ENCODE measurements at places on chromosomes 2 and 18.

DNA sequence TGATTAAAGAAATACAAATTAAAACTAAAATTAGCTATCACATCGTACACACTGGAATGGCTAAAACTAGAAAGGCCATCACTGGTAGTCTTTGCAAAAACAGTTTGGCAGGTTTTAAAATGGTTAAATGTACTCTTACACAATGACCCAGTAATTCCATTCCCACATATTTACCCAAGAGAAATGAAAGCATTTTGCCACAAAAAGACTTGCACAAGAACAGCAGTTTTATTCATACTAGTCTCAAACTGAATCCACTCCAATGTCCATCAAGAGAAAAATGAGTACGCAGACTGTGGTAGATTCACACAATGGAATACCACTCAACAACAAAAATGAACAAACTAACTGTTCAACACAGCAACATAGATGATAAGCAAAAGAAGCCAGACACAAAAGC is 29.1 kb downstream of the SP140L start:
- no peak for DNase-seq

DNA sequence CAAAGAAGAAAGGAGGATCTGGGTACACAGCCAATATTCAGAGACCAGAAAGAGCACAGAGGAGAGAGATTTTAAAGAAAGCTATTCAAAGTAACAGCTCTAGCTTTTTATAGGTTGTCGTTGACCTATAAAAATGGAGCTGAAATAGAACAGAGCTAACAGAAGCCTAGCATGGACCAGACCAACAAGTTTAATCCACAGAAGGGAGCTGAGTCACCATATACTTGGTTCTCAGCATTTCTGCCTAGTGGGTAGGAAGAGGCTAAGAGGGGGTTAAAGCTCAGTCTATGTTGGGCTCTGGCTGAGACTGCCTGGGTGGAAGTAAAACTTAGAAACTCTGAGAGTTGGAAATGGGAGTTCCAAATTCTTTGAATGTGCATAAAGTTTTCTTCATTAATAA is 678.0 kb upstream of the CDH2 start:
- no peak for DNase-seq

DNA sequence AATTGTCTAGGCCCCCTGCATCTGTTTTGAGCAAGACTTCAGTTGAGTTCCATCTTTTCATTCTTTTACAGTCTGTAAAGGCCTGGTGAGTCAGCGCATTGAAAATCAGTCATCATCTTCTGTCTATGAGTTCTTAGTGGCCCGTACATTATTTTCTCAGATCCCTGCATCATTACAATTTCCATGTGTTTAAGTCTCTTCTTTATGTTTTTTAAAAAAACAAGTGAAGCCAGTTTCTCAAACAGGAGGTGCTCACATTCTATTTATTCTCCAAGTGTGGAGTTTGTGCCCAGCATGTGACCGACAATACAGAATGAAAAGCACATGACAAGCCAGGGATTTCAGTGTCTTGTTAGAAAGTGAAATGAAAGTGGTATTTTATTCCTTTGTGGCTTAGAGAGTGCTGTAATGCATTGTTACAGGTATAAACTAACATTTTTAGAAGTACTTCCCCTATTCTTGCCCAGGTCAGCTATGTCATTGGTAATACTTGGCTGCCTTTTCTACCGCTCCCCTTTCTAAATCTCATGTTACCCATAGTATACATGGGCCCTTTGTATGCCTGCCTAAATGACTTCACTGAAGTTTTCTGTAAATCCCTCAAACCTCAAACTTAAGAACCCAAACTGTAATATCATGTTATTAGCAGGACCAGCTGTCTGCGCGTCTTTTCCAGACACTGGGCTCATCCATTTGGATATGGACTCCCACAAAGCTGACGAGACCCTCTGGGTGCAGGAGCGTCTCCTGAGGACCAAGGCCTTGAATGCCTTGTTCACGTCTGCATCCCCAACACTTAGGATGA is 67.6 kb downstream of the FEZ2 start:
- DNase-seq, result no peak

DNA sequence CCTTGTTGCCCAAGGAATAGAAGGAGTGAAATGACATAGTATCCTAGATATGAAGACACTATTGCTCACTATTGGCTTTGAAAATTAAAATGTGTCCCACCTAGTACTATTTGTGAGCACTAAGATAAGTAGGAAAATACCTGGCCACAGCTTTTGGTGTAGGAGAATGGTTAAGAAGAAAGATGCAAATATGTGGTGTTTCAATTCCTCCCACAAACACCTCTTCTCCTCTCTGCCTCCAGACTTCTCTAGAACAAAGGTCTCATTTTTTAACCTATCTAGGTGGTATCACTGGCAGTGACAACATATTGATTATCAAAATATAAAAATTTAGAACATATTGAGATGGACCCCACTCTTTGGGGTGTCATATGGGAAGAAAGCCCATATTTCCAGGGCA is 929.9 kb upstream of the FANCL start:
- DNase-seq, result no peak

DNA sequence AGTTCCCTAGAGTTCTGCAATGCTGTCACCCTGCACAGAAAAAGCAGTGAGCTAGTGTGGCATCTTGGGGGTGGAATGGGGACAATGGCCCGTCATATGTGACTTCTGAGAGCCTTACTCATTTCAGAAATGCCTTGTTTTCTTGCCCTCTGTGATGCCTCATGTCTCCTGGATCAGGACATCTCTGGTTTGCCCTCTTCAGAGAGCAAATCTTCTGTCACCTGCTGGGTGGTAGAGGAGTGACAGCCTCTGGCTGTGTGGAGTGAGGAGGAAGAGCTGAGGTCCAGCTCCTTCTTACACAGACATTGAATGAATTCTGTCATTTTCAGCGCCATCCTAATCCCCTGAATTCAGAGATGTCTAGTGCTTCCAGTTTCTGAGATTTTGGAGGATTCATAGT is 55.6 kb upstream of the PHLPP1 start:
- DNase-seq, result no peak

- no peak for DNase-seq
Observed at GRCh38 chr2:17979707-17980106, 101.2 kb downstream of the KCNS3 start.

GRCh38 chr2:192960945-192961344 is 766.2 kb upstream of the TMEFF2 start:
- DNase-seq, result no peak

- no peak for DNase-seq
Observed at GRCh38 chr2:112317303-112318158, 42.1 kb downstream of the ZC3H6 start.

GRCh38 chr2:223779877-223780276 is 57.5 kb downstream of the AP1S3 start:
- DNase-seq, result no peak

- no peak for DNase-seq
Observed at GRCh38 chr2:182650704-182651103, 65.4 kb upstream of the DNAJC10 start.

DNA sequence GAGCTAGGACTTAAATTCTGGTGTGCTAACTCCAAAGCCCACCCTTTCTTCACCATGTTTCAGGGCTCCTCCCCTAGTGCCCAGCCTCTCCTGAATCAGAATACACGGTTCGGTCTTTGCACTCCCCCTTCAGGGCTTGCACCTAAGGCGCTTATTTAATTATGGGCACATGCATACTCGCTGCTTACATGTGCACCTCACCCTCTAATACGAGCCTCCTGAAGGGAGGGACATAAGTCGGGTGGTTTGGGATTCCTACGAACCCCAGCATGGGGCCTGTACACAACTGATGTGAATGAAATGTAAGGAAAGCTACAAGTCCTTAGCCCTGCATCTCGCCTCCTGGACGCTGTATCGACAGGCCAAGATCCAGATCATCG is 435 bp downstream of the IFT172 start:
- DNase-seq, result no peak

DNA sequence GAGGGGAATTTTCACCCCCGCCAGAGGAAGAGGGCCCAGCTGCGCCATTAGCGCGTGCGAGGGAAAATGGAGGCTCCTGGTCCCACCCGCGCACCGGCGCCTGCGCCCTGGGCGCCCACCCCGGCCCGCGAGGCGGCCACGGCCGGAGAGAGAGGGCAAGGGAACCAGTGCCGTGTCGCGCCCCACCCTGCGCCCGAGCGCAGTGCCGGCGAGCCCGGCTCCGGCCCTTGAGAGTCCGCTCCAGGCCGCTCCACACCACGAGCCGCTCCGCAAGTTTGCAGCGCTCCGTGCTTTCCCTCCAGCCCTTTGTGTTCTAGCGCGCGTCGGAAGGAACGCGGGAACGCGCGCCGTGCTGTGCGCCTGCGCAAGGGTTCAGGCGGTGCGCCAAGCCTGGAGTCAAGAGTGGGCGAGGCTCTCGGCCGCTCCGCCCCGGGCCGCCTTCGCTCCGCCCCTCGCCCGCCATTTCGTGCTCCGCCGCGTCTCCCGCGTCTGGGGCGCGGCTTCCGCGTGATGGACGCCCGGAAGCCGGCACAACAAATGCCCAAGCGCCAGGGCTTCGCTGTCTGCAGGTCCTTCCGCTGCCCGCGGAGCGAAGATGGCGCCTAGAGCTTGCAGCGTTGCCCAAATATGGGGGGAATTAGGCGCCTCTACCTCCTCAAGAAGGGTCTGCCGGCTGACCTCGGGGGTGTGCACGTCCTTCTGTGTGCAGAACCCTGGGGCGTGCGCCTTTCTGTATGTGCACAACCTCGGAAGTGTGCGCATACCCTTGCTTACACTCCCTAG is 46.1 kb upstream of the PTMA start:
- DNase-seq, result peak; percentile 91

DNA sequence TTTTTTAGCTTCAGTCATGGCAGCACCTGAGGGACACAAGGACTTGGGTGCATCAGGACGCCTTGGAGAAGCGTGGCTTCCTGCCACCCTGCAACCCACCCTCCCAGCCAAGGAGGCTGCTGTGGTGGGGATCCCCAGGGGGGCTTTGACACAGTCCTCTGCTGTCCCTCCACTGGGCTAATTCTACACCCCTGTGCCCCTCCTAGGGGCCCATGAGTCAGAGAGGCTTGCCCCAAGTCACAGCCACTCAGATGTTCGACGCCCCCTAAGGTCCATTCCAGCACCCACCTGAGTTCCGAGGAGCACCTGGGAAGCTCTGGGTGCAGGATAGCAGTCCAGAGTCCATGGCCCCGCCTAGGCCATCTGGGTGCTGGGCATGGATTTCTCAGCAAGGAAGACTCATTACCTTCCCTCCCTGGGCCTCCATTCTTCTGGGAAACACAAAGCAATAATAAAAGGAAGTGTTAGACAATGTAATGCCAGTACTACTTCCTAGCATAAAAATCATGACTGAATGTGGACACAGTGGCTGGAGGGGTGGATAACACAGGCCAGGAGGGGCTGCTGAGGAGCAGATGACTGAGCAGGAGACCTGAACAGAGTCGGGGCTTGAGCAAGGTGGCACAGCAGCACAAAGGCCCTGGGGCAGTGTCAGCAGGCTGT is 3.7 kb downstream of the ALPG start:
- DNase-seq, result no peak

DNA sequence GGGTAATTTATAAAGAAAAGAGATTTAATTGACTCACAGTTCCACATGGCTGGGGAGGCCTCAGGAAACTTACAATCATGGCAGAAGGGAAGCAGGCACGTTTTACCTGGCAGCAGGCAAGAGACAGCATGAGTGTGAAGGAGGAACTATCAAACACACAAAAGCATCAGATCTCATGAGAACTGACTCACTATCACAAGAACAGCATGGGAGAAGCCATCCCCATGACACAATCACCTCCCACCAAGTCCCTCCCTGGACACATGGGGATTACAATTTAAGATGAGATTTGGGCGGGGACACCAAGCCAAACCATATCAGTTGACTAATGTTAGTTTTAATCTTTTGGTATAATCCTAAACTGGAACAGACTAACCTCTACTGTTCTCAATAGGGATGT is 49.1 kb upstream of the CPO start:
- DNase-seq, result no peak

DNA sequence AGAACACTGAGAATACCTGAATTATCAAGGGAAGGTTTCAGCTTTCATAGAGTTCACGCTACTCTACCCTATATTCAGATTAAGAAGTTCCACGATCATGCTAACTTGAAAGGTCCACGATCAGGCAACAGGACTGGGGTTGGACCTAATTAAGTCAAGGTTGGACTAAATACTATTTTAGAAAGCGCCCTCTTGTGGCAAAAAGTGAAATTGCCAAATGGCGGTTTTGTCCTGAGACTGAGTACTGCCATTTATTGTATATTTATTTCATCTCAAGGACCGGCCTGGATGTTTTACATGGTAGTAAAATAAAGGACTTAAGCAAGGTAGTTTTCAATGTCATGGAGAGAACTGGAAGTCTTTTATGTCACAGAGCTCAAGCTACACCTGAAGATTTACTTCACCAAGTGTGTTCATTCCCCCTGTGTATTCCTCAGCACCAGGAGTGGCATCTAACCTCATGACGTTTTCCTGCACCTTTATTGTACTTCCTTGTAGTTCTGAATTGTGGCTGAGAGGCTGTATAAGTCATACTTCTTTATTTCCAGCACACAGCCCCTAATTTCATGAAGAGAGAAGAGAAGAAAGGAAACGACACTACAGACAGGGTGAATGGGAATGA is 56.8 kb downstream of the SRD5A2 start:
- DNase-seq, result peak; percentile 12

GRCh38 chr2:229646186-229646723 is 68.1 kb downstream of the DNER start:
- DNase-seq, result no peak

All from stimulated activated CD8-positive, alpha-beta memory T cell treated with anti-CD3 and anti-CD28 coated beads, Interleukin-4, amount 100 ng/mL, for 1 hour (primary cell).